NCI-H82 (cell line): ENCODE measurements at places on chromosomes 4 and X.

GRCh38 chr4:187668526-187669082 lies 327.0 kb upstream of the ZFP42 start:
- no peak for DNase-seq

GRCh38 chr4:52641854-52642563 lies 17.1 kb downstream of the USP46 start:
- no peak for DNase-seq

DNA sequence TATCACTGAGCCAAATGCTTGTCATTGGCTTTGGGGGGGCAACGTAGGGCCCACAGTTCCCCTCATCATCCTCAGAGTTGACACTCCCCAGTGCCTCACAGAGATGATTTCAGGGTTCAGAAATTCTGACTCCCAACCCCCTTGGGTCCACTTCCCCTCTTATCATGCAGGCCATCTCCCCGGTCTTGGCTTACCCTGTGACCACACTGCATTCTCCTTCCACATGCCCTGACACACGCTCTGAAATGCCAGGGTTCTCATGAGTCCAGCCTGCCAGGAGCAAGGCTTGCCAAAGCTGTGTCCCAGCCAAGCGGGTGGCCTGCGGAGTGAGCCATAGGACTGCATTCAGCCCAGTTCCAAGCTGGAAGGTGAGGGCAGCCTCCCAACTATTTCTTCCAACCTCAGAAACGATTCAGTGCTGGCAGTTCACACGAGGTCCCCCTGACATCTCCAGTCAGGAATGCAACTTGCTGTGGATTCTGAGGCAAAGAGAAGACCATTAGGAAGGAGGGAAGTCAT lies 101.2 kb downstream of the SMIM20 start:
- DNase-seq: no peak

DNA sequence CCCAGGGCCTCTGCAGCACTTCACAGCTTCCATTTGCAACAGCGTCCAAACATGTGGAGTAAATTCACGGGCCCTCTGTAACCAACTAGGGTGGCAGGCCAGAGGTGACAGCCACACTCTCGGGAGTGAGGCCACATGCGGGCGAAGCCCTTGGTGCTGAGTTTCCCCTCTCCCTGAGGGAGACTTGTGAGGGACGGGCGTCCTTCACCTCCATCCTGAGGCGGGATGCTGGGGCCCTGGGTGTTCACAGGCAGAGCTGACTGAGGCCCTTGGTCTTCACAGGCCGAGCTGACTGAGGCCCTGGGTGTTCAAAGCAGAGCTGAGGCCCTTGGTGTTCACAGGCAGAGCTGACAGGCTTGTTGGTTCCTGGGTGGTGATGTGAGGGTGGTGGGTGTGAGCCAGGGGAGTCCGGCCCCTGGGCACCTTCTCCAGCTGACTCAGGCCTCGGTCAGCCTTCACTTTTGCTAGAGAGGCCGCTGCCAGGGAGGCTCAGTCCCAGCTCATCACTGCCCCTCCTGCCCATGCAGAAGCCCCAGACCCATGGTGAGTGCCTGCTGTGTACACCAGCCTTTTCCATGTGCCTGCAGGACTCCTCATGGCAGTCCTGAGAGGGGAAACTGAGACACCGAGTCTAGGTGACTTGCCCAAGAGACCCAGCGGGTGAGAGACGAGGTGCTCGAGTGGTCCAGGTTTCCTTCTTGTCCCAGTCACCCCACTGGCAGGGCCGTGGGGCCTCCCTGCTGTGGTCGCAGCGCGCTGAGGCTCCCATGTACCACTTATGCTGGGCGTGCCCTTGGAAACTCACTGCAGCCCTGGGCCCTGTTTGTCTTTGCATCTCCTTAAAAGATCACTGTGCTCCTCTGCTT lies 8.5 kb downstream of the WFS1 start:
- no peak for DNase-seq

GRCh38 chr4:74278490-74278889 lies 29.8 kb upstream of the EPGN start:
- no peak for DNase-seq

GRCh38 chr4:7044137-7044930 lies 1.2 kb downstream of the TADA2B start:
- DNase-seq: peak; percentile 20

GRCh38 chr4:185127021-185127925 lies 15.8 kb upstream of the SLC25A4 start:
- peak; percentile 5 for DNase-seq

GRCh38 chr4:168743131-168743530 lies 246.3 kb downstream of the PALLD start:
- no peak for DNase-seq

DNA sequence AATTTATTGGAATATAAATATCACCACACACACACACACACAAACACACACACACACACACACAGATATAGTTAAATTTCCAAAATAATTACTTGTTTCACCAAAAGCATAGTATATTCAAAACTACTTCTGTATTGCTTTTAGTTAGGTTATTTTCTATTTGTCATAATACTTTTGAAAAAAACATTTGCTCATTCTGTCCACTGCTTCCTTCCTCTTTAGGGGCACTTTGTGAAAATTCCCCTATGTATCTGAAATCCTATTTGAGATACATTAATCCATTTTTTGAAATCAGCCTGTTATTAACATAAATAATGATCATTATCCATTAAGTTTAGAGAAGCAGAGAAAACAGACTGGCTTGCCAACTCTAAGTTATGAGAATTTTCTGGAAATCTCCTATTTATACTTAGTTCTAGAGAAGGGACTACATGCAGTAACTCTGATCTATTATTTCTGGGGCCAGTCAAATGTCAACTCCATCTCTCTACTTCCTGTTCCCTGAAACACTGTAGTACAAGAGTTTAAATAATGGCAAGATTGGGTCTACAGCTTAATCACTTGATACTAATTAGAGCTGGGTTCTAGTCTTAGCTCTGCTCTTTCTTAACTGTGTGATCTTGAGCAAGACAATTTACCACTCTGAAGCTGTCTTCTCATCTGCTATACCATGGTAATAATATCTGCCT lies 54.4 kb upstream of the GPR174 start:
- DNase-seq: no peak

GRCh38 chr4:110449947-110450346 lies 26.0 kb upstream of the ENPEP start:
- DNase-seq: no peak

- DNase-seq: no peak
Measured at GRCh38 chrX:135410861-135411627, 10.7 kb upstream of the SMIM10L2A start.

GRCh38 chr4:39975488-39976089 lies 2.1 kb downstream of the PDS5A start:
- DNase-seq: no peak

- peak; percentile 71 for DNase-seq
Measured at GRCh38 chrX:51641421-51642021, 22.8 kb upstream of the CENPVL3 start.
